T-helper 17 cell (primary cell): ENCODE measurements at places on chromosomes 5 and 9. TPM values are rescaled to one million over a fixed set of nuclear protein-coding genes. Genes with fewer than 3 reads are reported as not detected.

The BSPRY gene
- total RNA-seq = 0.32 TPM

The FBN2 gene
- 0.25 TPM for total RNA-seq

The CCDC127 gene
- 1.9 TPM for total RNA-seq

The GRXCR2 gene
- not detected for total RNA-seq

DNA sequence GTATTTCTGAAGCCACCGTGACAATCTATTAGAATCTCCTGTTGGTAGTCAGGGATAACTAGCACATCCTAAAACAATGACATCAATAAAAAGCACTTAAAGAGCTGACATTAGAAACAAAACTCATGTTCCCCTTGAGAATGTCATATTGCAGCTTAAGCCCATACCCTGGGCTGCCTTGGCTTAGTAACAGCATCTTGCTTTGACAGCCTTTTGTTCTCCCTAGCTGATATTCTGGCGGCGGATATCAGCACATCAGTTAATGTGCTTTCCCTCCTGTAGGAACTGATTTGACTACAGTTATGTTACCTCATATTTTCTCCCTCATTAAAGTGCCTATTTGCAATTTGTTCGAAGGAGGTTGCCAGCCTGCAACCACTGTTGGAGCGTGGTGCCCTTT, 214.1 kb downstream of the CD180 start:
- no peak for DNase-seq

DNA sequence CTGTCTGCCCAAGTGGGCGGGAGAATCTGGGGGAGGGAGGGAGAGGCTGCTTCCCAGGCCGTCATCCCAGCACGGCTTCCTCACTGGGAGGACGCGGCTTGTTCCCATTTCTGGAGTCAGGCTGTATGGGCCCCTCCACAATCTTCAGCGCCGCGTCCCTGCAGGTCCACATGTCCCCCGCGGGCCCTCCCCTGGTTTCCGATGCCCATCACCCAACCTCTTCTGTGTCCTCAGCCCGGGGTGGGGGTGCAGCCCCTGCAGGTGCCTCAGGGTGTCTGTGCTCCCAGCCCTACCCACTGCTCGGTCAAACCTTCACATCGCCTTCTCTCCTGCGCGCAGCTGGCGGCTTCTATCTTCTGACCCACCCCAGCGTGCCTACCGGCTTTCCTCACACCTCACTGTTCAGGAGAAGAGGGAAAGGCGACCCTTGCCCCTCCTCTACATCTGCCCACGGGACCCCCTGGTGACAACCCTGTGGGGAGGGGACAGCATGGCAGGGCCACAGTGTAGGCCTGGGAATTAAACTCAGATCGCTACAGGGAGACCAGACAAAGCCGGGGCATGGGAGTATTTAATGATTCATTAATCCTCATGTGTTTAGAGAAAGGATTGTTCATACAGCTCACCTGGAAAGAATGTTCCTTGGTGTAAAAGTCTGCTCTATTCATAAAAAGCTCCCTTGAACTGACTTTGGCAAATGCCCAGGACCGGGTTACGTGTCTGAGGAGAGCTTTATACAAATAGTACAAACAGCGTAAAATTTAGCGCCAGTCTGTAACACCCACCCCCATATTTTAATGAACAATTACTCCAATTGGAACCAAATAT, 145.1 kb downstream of the IRX1 start:
- no peak for DNase-seq
